ENCODE measurements at places on chromosomes 5 and 9. TPM values are rescaled to one million over a fixed set of nuclear protein-coding genes. Genes with fewer than 3 reads are reported as not detected.

- peaks cover 72% of the 10 kb centered on the region for H3K4me1 ChIP-seq
- peaks cover 18% of the 10 kb centered on the region for H3K36me3 ChIP-seq
- H3K27me3 ChIP-seq: no peaks in the 10 kb centered on the region
Observed at GRCh38 chr5:62317810-62318209, 11.8 kb downstream of the KIF2A start.

IGFBPL1 gene
- total RNA-seq: 0.26 TPM

DNA sequence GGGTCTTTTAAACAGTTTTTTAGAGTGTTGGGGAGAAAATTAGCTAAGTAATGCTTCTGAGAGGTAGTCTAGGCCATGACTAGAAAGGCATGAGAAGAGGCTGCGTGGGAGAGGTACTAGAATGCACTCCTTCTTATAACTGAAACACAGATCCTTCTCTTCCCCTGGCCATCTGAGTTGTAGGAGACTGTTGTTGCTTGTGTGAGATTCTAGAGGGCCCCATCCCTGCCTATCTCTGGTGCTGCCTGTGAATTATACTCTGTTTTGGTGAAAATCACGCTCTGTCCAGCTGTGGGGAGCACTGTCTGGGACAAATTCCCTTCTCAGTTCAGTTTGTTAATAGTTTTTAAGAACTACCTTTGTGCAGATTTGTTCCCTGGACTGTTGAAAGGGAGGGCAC is 37.5 kb downstream of the MAP1B start:
- H3K27ac ChIP-seq: no peak overlapping the region
- no peaks in the 10 kb centered on the region for H3K4me1 ChIP-seq
- H3K36me3 ChIP-seq: no peaks in the 10 kb centered on the region
- peaks cover 25% of the 10 kb centered on the region for H3K27me3 ChIP-seq
- DNase-seq: no peak

SPATA31D4 gene
- total RNA-seq: not detected

DNA sequence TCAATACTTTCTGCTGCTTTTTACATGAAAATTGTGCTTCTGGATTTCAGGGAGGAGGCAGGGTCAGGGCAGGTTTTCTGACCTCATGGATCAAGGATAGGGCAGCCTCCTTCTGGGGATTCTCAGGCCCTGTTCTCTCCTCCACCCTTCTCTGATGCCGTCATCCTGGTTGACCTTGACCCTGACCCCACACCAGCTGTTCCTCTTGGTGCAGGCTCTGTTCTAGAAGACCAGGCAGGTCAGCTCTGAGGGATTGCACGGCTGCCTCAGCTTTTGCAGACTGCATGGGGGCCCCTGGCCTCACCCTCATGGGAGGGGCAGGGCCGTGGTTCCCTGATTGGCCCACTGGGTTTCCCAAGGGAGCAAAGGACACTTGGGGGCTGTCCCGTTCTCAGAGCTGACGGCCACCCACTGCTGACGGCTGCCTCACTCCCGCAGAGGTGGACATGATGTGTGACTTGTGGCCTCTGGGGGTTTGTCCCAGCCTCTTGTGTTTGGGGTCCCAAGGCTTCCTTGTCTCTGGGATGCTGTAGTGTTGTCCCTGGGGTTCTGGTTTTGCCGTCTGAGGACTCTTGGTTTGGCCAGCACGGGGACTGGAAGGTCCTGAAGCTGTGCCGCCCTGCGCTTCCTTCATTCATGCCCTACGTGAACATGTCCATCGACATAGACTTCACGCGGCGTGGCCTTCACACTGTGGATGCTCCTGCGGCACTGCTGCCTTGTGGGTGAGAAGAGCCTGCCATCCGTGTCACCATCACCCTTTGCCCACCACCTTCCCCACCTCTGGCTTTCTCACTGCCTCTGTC is 34.5 kb downstream of the CEP72 start:
- H3K4me3 ChIP-seq: no peak overlapping the region
- no peaks in the 10 kb centered on the region for H3K27me3 ChIP-seq
- H3K27ac ChIP-seq: no peak overlapping the region
- no peaks in the 10 kb centered on the region for H3K4me1 ChIP-seq
- no peak for DNase-seq
- peaks cover 23% of the 10 kb centered on the region for H3K36me3 ChIP-seq

DNA sequence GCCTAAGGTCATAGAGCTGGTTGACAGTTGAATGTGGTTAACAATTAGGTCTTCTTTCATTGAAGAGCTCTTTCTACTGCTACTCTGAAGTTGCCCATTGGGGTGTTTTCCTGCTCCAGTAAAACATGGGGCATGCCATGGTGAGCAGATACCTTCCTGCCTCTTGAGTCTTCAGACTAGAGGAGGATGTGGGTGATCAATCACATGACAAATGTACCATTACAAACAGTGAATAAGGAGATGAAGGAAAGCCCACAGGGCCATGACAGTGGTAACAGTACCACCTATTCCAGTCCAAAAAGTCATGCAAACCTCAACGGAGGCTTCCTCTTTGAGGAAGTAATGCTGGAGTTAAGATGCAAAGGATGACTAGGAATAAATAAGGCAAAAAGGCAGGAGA is 73.5 kb downstream of the CYFIP2 start:
- no peak overlapping the region for H3K4me3 ChIP-seq
- peak overlapping the region; percentile 36 for H3K27ac ChIP-seq
- peaks cover 19% of the 10 kb centered on the region for H3K4me1 ChIP-seq
- DNase-seq: no peak
- peaks cover 57% of the 10 kb centered on the region for H3K36me3 ChIP-seq

PCDHGB4 gene
- not detected for total RNA-seq

- no peak overlapping the region for H3K27ac ChIP-seq
- peaks cover 5% of the 10 kb centered on the region for H3K27me3 ChIP-seq
- H3K4me3 ChIP-seq: no peak overlapping the region
- H3K4me1 ChIP-seq: no peaks in the 10 kb centered on the region
- DNase-seq: no peak
Observed at GRCh38 chr9:14207352-14207995, 106.5 kb downstream of the NFIB start.

GRCh38 chr9:76135902-76136301 is 245.4 kb downstream of the PCSK5 start:
- no peaks in the 10 kb centered on the region for H3K27me3 ChIP-seq
- H3K4me3 ChIP-seq: no peak overlapping the region
- no peak for DNase-seq
- peaks cover 11% of the 10 kb centered on the region for H3K36me3 ChIP-seq

- DNase-seq: no peak
- H3K27ac ChIP-seq: peak overlapping the region; percentile 97
- H3K4me1 ChIP-seq: peaks cover 37% of the 10 kb centered on the region
- peaks cover 47% of the 10 kb centered on the region for H3K36me3 ChIP-seq
- peak overlapping the region; percentile 91 for H3K4me3 ChIP-seq
Observed at GRCh38 chr9:19380826-19381075, 715 bp upstream of the RPS6 start.

SLC9A3 gene
- total RNA-seq: 2.3 TPM
